ENCODE measurements at places on chromosomes 12 and 14.

DNA sequence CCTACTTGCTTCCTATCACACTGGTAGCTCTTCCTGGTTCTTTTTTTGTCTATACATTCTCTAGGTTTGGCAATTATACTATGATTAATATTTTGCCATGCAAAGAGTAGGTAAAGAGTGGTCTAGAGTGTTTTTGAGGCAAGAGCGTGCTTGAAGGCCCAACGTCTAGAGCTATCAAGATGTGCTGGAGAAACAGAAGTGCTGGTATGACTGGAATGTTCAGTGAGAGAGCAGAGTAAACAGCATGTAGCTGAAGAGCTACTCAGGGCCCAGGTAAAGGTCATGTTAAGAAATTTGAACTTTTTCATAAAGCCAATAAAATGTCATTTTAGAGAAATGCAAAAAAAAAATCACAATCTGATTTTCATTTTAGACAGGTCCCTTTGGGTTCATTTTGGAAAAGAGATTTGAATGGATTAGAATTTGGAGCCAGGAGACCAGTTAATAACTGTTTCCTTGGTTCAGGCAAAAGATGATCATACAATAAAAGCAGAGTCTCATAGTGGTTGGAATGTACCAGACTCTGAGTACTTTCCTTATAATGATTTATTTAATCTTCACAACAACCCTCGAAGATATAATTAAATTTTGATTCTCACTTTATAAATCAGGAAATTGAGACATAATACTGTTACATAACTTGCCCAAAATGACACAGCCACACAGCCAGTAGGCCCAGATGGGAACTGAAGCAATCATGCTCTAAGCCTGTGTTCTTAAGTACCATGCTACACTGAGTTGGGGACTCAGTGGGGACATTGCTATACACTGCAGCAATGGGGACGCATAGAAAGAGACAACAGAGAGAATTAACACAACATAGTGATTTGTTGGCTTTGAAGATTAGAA, 350.1 kb downstream of the NELL2 start:
- DNase-seq, result no peak

- no peak for DNase-seq
Observed at GRCh38 chr14:57583396-57583795, 89.7 kb upstream of the CCDC198 start.

- peak; percentile 83 for DNase-seq
Observed at GRCh38 chr12:106245767-106246166, 2.1 kb downstream of the CKAP4 start.

- DNase-seq, result peak; percentile 70
Observed at GRCh38 chr12:93766796-93767523, 89.8 kb downstream of the CRADD start.

GRCh38 chr14:104664588-104664987, 24.8 kb upstream of the INF2 start:
- no peak for DNase-seq

- DNase-seq, result peak; percentile 20
Observed at GRCh38 chr12:50598321-50598862, 93.6 kb downstream of the DIP2B start.

GRCh38 chr12:1797011-1797901, 23.1 kb upstream of the LRTM2 start:
- no peak for DNase-seq

DNA sequence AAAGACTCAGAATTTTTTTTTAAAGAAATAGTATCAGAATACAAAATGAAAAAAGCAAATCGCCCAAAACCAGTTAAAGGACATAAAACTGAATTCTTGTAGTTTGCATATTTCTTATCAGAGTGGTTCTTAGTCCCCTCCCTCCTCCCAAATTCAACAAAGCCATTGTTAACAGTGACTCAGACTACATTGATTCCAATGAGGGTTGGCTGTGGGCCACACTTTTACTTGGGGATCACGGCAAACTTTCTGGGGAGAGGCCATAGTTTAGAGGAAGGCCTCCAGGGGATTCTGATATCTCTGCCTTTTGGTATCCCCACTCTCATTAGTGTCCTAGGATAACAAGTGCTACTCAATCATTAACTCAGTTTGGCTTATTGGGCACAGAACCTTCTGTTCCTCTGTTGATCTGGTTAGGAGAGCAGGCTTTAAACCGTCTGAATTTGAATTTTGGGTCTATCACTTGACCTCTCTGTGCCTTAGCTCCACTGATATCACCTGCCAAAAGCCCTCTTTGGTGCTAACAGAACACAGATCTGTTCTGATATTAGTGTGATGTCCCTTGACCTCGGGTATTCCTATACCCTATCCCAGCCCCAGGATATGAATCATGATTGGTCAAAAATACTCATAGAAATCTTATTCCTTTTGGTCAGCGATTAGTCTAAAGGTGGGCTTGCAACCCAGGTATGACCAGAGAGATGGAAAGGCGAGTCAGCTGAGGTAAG, 45.2 kb upstream of the APPL2 start:
- peak; percentile 19 for DNase-seq

GRCh38 chr12:1580526-1580925, 13.9 kb downstream of the FBXL14 start:
- DNase-seq, result no peak

- peak; percentile 33 for DNase-seq
Observed at GRCh38 chr12:121175383-121176119, 34.4 kb upstream of the P2RX4 start.

DNA sequence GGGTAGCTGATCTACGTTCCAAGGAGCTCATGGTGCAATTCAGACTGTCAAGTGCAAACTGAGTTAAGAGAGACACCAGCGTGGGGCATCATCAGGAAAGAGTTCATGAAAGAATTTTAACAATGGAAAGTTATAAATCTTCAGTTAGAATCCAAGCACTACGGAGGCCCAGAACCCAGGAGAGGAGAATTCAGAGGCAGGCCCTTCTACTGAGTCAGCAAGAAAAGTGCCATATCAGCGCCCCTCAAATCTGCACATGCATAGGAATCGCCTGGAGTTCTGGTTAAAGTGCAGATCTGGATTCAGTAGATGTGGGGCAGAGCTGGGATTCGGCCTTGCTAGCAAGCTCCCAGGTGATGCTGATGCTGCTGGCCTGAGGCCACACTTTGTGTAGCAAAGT, 45.9 kb downstream of the CHST11 start:
- DNase-seq, result no peak

DNA sequence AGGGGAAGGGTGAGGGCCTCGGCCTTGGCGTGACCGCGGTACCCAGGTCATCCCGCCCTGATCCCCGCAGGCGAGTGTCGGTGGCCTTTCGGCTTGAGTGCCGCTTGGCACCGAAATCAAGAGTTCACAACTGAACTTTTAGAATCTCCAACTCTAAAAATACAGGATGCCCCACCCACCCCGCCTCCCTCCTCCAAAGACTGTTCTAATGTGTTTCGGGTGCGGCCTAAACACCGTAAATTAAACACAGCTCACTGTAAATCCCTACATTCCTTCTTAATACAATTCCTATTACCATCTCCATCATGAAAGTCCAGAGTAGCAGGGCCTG, 11.4 kb downstream of the SCNN1A start:
- DNase-seq, result no peak

GRCh38 chr12:124438437-124439056, 128.9 kb downstream of the NCOR2 start:
- DNase-seq, result no peak

GRCh38 chr14:100031506-100032281, 33.5 kb upstream of the EVL start:
- DNase-seq, result peak; percentile 99

GRCh38 chr12:85424581-85425348, 144.7 kb downstream of the ALX1 start:
- peak; percentile 10 for DNase-seq

DNA sequence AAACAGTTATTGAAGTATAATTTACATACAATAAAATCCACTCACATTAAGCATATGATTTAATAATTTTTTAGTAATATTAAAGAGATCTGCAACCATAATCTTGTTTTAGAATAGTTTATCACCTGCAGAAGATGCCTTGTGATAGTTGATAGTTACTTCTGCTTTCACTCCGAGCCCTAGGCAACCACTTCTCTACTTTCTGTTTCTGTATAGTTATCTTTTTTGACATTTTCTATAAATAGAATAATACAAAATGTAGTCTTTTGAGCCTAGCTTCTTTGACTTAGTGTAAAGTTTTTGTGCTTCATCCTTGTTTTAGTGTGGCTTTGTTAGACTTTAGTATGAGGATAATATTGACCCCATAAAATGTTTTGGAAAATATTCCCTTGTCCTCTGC, 111.0 kb downstream of the MNAT1 start:
- no peak for DNase-seq

- peak; percentile 38 for DNase-seq
Observed at GRCh38 chr14:20657216-20658211, 16.0 kb upstream of the OR6S1 start.

DNA sequence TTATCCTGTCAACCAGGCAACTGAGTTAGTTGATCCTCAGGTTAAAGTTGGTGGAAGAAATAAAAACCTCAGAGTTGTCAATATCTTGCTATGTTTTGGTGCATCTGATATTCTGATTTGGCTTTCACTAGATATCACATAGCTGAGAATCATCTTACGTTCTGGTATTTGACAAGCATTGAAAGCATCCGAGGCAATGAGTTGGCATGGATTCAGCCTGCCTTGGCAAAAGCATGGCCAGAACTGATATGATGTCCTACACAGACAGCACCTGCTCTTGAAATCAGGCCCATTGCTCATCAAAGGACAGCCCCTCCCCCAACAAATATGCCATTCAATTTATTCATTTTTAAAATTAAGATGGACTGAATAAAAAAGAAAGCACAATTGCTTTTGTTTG, 320.7 kb upstream of the ATP2B1 start:
- no peak for DNase-seq

GRCh38 chr12:50926415-50926814, 25.9 kb upstream of the HIGD1C start:
- DNase-seq, result no peak

DNA sequence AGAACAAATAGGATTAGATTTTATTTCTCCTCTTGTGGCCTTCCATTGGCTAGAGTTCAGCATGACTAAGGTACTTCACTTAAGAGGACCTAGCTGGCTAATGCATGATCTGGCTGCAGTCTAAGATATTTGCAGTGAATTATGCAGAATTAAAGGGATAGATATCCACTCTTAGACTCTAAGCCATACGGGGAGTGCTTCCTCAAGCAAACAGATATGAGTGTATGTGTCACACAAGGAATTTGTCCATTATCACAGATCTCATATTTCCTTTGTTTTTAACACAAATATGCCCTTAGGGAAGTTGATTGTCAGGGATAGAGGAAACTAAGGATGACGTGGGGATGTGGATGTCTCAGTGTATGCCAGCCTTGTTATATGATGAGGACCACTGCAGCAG, 88.1 kb upstream of the DHRS4 start:
- peak; percentile 4 for DNase-seq

DNA sequence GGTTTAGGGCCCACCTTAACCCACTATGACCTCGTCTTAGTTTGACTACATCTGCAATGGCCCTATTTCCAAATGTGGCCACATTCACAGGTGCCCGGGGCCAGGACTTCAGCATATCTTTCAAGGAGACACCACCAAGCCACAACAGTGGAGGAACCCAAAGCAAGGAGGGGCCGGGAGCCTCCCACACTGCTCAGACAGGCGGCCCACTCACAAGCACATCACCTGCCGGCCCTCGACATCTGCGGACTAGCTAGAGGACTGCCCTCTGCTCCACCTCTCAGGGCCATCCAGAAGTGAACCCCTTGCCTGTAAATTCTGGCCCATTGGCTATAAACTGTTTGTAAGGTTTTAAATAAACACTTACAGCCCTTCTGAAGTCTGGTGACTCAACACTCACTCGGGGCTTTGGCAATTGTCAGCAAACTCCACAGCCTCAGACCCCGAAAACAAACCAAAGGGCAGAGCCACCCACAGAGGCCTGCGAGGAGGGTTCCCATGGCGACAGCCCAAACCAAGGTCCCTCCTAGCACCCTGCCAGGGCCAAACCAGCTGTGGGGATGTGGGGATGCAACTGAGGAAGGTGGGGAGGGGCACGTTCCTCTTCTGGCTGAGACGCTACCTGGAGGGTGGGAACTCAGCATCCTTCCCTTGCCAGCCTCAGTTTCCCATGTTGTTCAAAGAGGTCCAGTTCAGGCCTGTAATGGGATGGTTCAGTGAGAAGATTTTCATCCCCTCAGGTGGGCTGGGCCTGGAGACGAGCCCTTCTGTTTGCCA, 95.8 kb downstream of the DICER1 start:
- no peak for DNase-seq

GRCh38 chr14:90049390-90049789, 12.4 kb upstream of the KCNK13 start:
- no peak for DNase-seq

- no peak for DNase-seq
Observed at GRCh38 chr14:91261115-91261514, 16.6 kb upstream of the GPR68 start.

Measured in EL (cell line).